ENCODE measurements at places on chromosomes 6 and 20.

DNA sequence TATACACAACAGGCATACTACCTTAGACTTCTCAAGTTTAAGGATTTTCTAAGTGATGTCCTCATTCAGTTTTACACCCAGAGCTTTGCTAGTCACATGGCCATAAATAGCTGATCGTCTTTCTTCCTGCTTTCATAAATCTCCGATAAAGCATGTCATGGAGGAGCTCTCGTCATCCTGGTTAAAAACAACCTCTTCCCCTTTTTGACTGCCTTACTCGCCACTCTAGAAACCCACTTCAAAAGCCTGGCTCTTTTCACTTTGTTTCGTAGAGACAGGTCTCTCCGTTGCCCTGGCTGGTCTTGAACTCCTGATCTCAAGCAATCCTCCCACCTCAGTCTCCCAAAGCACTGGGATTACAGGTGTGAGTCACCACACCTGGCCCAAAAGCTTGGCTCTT is 67.0 kb upstream of the SMIM29 start:
- DNase-seq, result no peak

GRCh38 chr6:142378138-142378875 is 76.5 kb downstream of the ADGRG6 start:
- DNase-seq, result peak; percentile 39

DNA sequence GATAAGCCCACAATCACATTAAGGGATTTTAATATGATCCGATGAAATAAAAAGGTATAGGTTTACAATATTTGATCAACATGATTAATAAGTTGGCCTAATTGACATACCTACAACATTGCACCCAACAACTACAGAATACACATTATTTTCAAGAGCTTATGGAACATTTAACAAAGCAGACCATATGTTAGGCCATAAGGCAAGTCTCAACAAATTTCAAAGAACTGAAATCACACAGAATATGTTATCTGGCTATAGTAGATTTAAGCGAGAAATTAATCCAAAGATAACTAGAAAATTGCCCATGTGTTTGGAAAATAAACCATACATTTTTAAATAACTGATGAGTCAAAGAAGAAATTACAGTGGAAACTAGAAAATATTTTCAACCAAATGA is 126.0 kb upstream of the KCNG1 start:
- DNase-seq, result no peak

DNA sequence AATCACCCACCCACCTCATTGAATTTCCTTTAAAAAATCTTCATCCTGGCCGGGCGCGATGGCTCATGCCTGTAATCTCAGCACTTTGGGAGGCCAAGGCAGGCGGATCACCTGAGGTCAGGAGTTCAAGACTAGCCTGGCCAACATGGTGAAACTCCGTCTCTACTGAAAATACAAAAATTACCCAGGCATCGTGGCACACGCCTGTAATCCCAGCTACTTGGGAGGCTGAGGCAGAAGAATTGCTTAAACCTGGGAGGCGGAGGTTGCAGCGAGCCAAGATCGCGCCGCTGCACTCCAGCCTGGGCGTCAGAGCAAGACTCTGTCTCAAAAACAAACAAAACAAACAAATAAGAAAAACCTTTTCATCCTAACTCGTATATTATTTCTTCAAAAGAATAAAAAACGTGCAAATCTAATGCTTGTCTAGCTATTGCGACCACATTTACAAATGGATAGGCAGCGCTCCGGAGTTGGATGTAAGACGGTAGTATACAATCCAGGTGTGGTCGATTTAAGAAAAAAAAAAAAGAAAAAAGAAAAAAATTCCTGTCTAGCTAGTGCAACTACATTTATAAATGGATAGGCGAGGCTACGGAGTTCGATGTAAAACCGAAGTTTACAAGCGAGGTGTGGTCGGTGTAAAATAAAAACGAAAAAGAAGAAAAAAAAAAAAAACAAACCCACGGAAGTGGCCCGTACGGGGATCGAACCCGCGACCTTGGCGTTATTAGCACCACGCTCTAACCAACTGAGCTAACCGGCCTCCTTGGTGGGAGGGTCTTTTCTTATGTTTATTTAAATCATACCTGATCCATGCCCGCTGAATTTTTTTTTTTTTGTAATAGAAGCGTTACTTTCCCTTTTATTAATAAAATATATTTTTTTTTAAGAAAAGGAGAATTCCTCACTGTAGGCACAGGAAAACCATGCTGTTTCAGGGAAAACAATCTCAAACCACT is 70.7 kb upstream of the PRSS16 start:
- peak; percentile 38 for DNase-seq

- no peak for DNase-seq
Measured at GRCh38 chr6:148240861-148241477, 101.7 kb upstream of the SASH1 start.

DNA sequence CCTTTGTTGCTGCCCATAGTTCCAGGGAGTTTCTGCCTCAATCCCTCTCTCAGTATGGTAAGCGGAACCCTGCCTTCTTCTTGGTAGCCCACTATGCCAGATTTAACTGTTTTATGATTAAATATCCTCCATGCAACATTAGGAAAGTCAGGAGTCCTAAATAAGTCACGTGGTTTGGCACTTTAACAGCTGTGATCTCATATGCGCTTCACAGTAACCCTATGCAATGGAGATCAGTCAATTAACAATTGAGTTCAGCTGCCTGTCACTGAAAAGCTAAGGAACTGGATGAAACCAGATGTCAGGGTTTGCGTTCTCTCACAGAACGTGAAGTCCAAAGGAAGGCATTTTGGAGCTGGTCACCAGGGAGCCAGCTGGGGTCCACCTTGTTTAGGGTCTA is 81.6 kb downstream of the PSMB1 start:
- no peak for DNase-seq

GRCh38 chr6:66508433-66508832 is 801.4 kb upstream of the EYS start:
- peak; percentile 32 for DNase-seq

DNA sequence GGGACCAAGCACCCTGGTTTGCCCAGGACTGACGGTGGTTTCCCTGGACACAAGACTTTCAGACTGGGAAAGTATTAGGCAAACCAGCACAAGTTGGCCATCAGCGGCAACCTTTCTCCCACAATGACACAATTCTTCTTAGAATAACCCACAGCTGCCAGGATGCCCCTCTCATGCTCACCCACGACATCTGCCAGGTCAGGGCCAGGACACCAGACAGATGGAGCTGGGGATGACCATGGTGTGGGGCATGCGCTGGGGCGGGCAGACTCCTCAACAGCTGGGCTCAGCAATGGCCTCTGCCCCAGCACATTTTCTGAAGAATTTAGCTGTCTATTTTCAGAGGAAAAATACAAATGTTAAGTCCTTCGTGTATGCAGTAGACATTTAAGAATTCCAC is 226.4 kb downstream of the FNDC1 start:
- DNase-seq, result no peak

- DNase-seq, result peak; percentile 84
Measured at GRCh38 chr20:31722257-31723068, at the start of gene BCL2L1. BCL2L1 (minus strand) TSS chr20:31722868; CDS start chr20:31722218, 650 bp downstream.

- DNase-seq, result no peak
Measured at GRCh38 chr20:48817367-48818030, 10.3 kb downstream of the PREX1 start.
